ENCODE measurements at places on chromosomes 6 and 20.
A peak's percentile ranks its signal among the peaks of the same experiment; 100 is the strongest.

DNA sequence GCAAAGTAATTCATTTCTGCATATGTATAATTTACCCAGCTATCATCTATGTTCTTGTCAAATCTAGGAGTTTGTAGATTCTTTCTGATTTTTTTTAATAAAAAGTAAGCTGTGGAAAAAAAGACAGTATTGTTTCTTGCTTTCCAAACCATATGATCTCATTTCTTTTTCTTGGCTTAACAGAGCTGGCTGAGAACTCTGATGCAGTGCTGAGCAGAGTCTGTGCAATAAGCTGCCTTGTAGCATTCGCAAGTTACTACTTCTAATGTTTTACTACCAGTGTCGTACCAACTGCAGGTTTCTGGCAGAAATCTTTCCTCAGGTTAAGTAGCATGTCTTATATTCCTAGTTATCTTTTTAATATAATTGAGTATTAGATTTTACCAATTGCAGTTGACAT lies 15.6 kb downstream of the RRBP1 start:
- DNase-seq, result no peak

DNA sequence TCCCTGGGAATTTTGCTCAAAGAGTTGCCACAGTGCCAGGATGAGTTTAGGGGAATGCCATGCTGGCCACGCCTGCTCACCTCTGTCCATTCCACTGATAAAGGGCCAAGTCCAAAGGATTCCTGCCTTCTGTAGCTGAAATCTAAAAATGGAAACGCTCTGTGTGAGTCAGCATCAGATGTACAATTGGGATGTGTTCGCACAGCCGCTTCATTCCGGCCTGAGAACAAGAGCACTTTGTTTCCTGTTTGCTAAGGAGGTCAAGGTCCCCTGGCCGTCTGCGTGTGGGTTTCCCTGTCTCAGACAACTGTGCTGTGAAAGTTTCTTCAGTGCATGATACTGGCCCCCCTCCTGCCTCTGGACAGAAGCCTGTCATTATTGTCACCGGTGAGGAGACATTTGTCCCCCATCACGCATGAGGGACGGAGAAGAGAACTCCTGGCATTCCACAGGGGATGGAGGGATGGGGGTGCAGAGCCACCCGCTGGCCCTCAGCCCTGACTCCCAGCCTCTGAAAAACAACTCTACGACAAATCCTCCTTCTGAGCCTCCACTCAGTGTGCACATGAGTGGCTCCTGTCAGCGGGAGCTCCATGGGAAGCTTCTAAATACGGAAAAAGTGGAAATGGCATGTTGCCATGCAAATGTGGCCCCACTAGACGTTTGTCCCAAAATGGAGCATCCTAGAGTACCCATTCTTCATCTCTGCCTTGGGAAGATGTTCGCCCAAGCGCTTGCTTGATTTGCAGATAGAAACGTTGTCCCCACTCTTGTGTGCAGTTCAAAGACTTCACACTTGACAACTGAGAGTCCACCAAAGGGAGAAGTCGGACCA lies 143.5 kb upstream of the AFDN start:
- no peak for DNase-seq

- DNase-seq, result no peak
Observed at GRCh38 chr6:60991427-60992028, 1294.5 kb downstream of the KHDRBS2 start.

DNA sequence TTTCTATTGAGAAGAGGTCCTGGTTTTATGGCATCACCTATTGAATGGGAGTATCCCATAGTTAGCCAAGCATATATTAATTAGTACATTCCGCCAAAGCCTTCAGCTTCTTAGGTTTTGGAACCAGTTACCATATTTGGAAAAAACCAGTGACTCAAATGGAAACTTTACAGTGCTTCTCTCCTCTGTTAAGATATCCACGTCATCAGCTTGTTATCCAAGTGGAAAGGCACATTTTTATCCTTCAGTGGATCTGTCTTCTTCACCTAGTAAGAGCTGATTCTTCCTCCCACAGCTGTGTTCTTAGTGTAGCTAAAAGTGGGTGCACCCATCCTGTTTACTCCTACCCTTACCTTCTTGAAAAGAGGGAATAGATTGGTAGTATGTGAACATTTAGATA lies 34.5 kb downstream of the TPD52L1 start:
- DNase-seq, result no peak

DNA sequence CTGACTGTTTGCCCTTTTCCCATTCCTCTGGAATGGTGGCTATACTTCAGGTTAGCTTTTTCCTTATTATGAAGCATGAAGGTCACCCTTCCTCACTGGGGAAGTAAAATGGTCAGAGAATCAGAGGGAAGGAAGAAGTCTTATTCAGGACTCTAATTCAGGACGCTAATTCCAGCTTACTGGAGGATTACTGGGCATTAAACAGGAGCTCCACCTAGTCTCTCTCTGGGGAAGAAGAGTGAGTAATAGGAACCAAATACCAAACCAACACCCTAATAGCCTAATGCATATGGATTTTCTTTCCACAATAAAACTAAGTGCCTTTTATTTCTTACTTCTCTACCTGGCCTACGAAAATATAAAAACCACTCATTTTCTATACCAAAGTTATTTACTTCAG lies 10.1 kb downstream of the CRISP1 start:
- no peak for DNase-seq

GRCh38 chr6:121436960-121437850 lies 1.8 kb downstream of the GJA1 start:
- DNase-seq, result peak; percentile 48

DNA sequence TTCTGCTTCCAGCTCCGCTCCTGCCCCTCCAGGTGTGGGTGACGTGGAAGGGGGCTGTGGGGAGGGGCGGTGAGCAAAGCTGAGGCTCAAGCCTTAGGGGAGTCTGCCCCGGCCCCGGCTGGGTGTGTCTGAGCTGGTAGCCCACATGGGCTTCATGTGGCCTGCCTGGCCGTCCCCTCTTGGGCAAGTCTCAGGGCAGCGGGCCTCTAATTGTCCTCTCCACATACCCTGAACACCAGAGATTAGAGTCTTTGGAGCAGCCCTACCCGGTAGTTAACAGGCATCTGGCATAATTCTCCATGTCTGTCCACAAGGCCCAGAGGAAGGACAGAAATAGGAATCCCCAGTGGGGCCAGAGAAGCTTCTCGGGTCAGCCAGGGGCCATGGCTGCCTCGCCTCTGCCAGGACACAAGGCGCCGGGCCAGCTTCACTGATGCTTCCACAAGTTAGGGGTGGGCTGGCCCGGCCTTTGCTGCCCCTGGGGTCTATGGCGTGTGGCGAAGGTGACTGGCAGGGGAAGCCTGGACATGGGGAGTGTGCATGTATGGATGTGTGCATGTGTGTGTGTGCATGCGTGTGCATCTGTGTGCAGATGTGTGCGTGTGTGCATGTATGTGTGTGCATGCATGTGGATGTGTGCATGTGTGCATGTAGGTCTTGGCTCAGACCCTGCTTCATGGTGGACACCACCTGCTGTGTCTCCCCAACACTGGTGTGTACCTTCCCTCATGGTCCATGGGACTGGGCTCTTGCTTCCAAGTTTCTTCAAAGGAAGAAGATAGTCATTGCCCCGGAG lies 24.0 kb downstream of the FRMD1 start:
- no peak for DNase-seq

- no peak for DNase-seq
Observed at GRCh38 chr6:52503323-52503747, 73.5 kb downstream of the TRAM2 start.

DNA sequence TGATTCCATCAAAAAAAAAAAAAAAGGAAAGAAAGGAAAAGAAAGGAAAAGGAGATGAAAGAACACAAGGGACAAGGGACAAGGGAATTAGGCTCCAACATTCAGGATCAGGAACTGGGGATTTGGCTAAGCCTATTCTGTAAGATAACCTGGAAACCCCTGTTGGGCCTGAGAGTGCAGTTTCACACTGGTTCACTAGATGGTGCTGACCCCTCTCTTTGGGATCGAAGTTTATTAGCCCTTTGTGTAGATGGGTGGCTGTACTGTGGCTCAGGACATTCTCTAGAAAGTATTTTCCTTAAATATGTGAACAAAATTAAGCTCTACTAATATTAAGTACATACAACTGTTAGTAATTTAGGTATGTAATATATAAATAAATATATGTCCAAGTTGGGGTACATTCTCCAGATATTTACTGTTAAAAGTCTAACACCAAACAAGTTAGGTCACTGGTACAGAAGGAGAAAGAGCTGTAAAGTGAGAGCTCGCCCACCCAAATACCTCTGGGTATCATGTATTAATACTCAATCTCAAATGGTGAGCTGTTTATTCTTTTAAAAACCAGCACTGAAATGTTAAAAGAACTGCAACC lies 6.3 kb downstream of the OR2A4 start:
- DNase-seq, result peak; percentile 57

GRCh38 chr6:125707615-125708243 lies 41.7 kb upstream of the HEY2 start:
- DNase-seq, result no peak

- no peak for DNase-seq
Observed at GRCh38 chr6:131581523-131581922, 8.5 kb downstream of the ARG1 start.

- no peak for DNase-seq
Observed at GRCh38 chr20:6819599-6819998, 52.1 kb downstream of the BMP2 start.

DNA sequence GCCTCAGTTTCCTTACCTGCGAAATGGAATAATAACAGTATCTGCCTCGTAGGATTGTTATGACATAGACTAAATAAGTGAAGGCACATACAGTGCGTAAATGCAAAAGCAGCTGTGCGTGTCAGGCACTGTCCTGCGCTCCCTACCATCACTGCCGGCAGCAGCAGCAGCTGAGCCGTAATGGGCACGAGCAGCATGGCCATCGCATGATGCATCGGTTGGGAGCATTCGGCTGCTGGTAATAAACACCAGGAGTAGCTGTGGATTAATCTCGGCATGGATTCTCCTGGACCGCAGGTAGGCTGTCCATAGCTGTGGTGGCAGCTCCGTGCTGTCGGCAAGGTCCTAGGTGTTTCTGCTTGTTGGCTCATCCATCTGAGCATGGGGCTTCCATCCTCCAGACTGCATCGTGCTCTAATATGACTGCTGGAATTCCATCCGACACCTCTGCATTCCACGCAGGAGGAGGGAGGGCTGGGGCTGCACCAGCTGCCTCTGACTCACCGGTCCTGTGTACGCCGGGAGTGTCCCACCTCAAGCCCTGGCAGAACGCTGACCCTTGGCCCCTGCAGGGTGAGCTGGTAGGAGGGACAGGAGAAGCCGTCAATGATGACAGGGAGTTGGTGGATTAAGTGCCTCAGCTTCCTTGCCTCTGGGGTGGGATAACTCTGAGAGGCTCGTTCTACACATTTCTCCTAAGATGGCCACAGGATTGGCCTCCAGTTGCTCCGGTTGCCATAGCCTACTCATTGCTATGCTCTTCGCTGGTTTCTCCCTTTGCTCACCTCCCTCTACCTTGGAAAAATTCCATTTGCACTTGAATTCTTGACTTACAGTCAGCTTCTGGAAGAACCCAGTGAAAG lies 100.9 kb upstream of the PMEPA1 start:
- no peak for DNase-seq

- DNase-seq, result no peak
Observed at GRCh38 chr6:36907781-36908180, 22.0 kb downstream of the C6orf89 start.

GRCh38 chr6:137001299-137001976 lies 43.3 kb downstream of the IL20RA start:
- DNase-seq, result no peak

- DNase-seq, result peak; percentile 70
Observed at GRCh38 chr20:8790442-8791074, 278.3 kb upstream of the PLCB4 start.

DNA sequence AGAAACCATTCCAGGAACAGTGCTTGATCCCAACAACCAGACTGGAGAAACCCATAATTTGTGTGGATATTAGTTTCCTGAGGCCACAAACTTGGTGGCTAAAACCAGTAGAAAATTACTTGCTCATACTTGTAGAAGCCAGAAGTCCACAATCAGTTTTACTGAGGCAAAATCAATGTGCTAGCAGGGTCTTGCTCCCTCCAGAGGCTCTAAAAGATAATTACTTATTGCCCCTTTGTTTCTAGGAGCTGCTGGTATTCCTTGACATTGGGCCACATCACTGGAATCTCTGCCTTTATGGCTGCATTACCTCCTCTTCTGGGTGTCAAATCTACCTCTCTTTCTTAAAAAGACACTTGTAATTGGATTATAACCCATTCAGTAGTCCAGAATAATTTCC lies 142.2 kb upstream of the SAMD5 start:
- peak; percentile 5 for DNase-seq

DNA sequence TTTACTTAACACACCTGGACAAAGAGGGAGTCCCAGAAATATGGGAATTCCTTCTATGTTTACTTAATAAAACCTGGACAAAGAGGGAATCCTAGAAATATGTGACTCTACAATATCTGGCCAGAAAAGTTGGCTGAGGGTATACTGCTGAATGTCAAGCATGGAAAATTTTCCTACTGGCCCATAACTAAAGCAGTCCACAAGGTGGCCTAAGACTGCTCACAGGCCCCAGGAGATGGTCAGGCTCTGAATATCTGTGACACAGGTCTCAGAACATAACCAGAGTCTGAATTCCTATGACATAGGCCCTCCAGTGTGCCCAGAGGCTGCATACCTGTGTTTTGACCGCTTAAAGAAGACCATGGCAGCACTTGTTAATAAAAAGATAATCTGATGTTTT lies 578.2 kb upstream of the NRSN1 start:
- DNase-seq, result no peak

DNA sequence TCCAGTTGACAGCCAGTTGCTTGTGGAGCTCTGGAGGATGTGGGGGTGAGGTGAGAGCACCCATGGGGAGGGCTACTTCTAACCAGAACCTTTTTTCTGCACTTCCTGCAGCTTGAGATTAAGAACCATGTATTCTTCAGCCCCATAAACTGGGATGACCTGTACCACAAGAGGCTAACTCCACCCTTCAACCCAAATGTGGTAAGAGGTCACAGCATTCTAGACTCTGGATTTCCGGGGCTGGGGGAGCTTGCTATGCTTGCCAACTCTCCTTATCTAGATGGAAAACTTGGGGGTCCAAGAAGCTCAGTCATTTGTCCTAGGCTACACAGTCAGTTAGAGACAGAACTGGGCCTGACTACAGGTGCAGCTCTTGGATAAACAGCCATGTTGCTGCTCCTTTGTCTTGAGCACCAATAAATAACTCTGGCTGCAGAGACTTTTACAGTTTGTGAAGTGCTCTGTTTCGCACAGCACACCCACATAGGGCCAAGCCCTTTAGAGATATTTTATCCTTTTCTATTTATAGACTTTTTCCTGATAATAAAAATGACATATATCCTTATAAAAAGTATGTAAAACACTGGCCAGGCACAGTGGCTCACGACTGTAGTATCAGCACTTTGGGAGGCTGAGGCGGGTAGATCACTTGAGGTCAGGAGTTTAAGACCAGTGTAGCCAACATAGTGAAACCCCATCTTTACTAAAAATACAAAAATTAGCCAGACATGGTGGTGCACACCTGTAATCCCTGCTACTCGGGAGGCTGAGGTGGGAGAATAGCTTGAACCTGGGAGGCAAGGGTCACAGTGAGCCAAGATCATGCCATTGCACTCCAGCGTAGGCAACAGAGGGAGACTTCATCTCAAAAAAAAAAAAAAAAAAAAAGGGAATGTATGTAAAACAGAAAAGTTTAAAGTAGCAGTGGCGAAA lies 10.6 kb upstream of the IFT52 start:
- peak; percentile 6 for DNase-seq

Data from common myeloid progenitor, CD34-positive (primary cell).